ENCODE measurements at places on chromosomes 3 and 15. TPM values are rescaled to one million over a fixed set of nuclear protein-coding genes. Genes with fewer than 3 reads are reported as not detected.

GRCh38 chr15:101028772-101029438 lies 109.7 kb downstream of the LRRK1 start:
- DNase-seq = no peak

DNA sequence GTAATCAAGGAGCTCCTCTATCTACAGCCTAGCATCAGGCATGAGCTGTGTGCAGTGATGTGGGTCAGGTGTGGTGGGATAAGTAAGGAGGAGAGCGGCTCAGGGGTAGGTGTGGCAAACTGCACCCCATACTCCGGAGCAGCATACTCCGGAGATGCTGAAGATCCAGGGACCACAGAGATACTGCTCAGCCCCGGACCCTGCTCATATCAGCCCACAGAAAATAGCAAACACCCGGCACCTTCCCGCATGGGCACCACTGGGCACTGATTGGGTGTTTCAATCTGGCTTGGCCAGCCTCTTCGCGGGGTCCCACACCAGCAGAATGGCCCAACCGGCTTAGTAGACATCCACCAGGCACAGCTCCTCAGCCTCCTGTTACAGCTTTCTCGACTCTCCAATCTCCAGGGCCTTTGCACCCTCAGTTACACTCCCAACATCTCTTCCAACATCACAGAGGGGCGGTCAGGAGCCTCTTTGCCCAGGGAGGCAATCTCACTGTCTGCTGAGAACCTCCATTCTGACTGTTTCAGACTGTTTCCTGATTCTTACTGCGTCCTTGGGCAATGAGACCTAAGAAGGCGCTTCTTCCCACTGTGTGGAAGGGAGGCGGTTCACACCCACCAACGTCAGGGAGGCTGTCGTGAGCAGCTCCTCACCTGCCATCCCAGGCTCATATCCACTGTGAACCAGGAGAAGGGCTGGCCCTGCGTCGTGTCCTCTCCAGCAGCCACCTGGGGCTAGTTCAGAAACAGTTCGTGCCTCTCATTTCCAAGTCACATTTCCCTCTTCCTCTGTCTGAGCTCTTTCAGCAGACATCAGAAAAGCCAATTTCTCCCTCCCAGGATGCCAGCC lies 59.8 kb downstream of the CAPN7 start:
- no peak for DNase-seq

- no peak for DNase-seq
These were observed 1354.7 kb upstream of the EPHA6 start for GRCh38 chr3:95459706-95460105.

COL7A1 gene
- total RNA-seq = 1.6 TPM

DNA sequence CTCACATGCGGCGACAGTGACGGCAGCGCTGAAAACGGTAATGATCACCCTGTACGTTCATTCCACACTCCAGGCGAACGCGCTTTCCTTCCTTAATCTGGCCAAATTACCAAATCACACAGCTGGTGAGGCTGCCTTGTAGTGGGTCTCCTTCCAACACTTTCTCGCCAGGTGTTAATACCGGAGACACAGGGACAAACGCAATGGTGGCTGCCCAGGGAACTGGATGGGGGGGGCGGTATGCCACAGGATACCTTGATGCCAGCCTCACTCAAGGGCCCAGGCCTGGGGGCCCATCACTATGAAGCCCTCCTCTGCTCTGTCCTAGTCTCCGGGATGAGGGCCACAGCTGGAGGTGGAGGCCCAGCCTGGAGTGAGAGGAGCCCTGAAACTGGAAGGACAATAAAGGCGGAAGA lies 1.4 kb upstream of the CAMK2N2 start:
- DNase-seq = no peak

DNA sequence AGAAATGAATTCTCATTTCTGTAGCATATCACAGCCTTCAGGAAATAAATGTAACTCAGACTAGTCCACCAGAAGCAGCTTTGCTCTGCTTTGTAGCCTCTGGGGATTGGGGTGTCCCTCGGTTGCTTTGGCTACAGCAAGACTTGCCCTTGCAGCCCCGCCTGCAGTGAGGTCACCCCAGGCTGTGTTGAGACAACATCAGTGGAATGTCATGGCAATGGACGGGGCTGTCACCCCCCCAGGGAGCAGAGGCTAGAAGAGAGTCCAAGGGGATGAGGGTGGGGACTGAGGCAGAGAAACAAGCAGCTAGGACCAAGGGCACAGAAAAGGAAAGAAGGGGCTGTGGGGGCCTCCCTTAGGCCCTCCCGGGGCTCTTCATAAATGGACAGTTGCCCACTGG lies 854 bp downstream of the CLEC3B start:
- no peak for DNase-seq

Data from activated naive CD8-positive, alpha-beta T cell treated with anti-CD3 and anti-CD28 coated beads, Interleukin-2, amount 10 ng/mL, durations not matched to agents 7 days and 5 days (primary cell).